Bone marrow (tissue), 2 donors: ENCODE measurements at places on chromosomes 2 and 18.

GRCh38 chr2:137252934-137253333 is 487.6 kb downstream of the THSD7B start:
- no peak for DNase-seq

DNA sequence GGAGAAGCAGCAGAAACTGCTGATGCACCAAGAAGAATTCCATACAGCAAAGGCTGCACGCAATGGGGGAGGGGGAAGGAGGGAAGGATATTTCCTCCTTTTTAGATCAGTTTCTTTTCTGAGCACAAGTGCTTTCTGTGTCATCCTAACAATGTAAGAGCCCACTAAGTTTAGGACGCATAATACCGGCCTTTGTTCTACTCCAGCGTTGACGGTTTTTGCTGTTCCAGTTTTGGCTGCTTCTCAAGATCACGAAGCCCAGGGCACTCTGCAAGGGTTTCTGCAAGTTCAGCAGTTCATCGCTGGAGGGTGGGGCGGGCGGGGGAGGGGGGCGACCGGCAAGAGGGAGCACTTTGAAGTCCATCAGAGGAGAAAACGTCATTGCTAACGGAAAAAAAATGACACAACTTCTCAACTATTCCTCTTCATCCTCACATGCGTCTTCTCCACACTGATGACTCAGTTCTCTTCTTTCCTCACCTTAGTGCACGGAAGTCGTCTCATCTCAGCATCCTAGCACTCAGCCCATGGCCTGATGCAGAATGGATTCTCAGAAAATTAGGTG is 8.7 kb downstream of the FAM178B start:
- DNase-seq = no peak

- DNase-seq = no peak
Observed at GRCh38 chr2:126761981-126762878, 106.3 kb downstream of the GYPC start.

- no peak for DNase-seq
Observed at GRCh38 chr18:70292628-70293027, 3.8 kb downstream of the SOCS6 start.

GRCh38 chr2:238573065-238573778 is 146.5 kb downstream of the ASB1 start:
- DNase-seq = no peak

DNA sequence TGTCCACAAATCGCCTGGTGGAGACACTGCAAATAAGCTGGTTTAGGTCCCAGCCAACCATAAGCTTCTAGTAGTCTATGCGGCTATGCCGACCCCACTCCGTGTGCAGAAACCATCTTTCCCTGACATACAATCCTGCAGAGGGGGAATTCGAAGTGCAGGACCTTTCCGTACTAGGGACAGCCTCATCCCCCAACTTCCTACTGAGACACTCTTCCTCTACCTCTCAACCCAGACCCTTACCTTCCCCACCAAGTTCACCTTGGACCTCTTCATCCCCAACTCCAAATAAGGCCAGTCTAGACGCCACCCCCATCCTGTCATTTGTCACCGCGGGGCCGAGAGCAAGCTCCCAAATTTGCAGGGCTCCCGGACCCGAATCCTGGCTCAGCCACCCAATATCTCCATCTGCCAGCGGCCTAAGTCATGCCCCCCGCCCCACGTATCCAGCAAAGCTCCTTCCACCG is 496 bp downstream of the SUCLG1 start:
- DNase-seq = no peak

GRCh38 chr2:230865307-230865765 is 594 bp downstream of the ITM2C start:
- DNase-seq = no peak

DNA sequence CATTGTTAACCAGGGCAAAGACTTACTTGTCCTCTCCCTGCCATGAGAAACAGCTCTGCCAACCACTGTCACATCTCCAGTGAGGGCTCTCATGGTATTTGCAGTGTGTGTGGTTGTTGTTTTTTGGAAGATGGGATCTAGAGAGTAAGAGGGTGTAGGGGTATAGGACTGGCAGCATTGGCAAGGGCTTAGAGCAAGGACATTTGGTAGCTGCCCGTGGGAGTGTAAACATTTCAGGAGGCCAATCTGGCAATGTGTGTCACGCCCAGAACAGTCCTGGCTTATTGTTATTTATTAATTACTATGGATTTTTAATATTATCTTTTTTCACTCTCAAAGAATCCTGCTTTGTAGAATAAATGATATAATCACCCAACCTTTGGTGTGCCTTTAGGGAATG is 90.5 kb downstream of the TMEM17 start:
- DNase-seq = no peak

DNA sequence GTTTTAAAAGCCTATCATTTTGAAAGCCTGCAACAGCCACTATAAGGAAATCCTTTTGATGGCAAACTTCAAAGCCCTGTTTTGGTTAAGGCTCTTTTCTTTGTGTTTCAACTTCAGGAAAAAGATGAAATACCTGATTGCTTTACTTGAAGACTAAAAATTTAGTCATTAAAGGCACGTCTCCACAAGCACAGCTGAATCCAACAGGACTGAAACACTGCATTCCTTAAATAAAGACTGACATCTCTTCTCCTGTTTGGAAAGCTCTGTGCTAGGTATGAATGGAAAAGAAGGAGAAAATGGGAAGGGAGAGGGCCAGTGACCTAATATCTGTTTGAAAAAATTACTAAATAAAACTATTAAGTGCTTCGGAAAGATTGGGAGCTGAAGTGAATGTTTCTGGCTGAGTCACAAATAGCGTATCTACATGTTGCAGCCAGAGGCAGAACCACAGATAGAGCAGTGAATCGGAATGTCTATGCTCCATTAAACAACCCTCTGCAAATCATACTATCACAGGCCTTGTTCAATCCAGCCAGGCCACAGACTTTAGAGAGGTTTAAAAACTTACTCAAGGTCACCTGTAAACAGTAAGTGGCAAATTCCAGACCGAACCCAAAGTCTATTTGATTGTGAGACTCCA is 21.1 kb upstream of the RALBP1 start:
- no peak for DNase-seq

- DNase-seq = no peak
Observed at GRCh38 chr18:12463191-12463590, 55.5 kb downstream of the PRELID3A start.
